ENCODE measurements at places on chromosomes 12 and 14.

- no peak for DNase-seq
Observed at GRCh38 chr14:54788701-54789100, 113.9 kb downstream of the GCH1 start.

- no peak for DNase-seq
Observed at GRCh38 chr14:102075155-102075554, 11.7 kb downstream of the HSP90AA1 start.

GRCh38 chr14:39230416-39231035, 3.2 kb upstream of the MIA2 start:
- no peak for DNase-seq

DNA sequence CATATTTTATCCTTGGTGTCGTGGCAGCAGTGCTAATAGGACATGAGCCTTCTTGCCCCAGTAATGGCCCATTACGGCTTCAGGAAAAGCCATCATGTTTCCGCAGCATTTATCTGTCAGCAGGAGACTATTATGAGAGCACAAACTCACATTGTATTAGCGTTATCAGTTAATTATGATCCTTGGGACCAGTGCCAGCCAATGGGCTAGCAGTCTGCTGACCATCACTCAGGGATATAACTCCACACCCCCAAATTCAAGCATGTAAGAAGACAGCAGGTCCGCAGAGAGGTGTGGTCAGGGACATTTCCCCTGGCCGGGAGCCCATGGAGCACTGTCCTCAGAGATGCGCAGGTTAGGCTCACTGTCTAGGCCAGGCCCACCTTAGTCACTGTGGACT, 4.9 kb upstream of the ESRRB start:
- DNase-seq, result no peak

DNA sequence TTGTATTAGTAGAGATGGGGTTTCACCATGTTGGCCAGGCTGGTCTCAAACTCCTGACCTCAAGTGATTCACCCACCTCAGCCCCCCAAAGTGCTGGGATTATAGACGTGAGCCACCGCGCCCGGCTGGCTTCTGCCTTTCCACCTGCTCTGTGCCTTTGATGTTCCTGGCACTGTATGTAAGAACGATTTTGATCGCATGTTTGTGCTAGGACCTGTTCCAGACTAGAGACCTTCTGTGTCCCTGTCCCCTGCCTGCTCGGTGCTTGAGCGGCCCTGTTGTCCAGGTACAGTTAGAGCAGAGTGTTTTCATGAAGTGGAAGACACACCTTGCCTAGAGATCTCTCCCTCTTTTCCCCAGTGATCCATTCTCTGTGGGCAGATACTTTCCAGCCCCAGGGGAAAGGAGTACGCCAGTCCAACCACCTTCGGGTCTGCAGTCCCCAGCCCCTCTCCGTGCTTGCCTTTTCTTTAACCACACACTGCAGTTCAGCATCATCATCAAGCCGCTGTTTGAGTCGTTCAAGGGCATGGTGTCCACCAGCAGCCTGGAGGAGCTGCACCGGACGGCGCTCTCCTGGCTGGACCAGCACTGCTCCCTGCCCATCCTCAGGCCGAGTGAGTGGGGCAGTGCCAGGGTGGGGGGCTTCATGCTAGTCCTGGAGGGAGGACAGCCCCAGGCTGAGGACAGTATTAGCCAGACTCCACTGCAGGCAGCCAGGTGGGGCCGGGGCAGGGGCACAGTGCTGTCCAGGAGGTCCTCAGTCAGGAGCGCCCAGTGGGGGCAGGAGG, 33.4 kb downstream of the IL31 start:
- DNase-seq, result no peak

DNA sequence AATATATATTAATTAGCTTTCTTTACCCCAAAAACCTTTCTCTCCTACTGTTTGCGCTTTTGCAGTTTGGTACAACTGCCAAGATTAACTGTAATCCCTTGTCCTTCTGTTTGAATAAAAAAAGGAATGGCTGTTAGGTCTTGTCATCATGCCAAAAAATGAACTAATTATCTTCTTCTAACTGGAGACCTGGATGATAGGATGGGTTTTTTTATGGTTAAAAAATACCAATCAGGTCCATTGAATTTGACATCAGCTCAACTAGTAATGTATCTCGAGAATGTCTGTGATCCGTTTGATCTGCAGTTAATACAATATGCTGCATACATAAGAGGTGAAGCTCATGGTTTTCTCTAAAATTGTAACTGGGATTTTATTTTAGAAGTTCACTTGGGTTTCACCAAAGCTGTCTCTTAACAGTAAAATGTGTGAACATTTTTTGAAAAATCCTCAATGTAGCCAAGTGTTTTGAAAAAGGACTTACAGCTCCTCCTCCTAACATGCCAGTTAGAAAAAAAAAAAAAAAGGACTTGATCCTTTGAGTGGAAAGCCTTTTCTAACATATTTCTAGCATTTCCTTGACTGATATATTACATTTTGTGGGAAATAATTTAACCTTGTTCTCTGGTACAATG, 96.8 kb downstream of the SRGAP1 start:
- DNase-seq, result no peak

GRCh38 chr12:54193434-54193833, 4.6 kb upstream of the SMUG1 start:
- no peak for DNase-seq

DNA sequence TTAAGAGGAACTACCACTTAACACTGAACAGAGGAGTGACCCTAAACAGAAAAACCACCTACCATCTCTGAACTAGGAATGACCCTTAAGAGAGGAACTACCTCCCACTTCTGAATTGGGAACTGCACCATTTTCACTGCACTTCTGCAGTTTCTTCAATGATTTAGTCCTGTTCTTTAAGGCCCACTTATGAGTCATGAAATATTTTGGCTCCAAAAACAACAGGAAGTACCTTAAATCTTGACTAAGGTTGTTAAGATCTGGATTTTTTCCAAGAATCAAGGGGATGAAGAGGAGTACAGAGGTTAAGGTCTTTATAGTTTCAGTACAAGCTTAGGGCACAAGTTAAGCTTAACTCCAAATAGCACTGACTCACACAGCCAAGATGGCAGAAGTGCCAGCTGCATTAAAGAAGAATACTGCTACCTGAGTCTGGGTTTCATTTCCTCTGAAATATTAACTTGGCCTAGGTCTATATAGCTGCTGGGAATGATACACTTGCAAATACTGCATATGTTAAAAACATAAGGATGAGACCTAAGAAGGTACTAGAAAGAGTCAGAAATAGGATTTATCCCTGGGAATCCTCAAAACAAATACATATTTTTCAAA, 4.2 kb downstream of the NPC2 start:
- DNase-seq, result no peak

GRCh38 chr12:13435235-13435933, 238.9 kb downstream of the EMP1 start:
- DNase-seq, result no peak

- peak; percentile 33 for DNase-seq
Observed at GRCh38 chr12:96193725-96194575, at the start of gene ELK3. Gene ELK3, plus strand, starts transcription at chr12:96194375.

DNA sequence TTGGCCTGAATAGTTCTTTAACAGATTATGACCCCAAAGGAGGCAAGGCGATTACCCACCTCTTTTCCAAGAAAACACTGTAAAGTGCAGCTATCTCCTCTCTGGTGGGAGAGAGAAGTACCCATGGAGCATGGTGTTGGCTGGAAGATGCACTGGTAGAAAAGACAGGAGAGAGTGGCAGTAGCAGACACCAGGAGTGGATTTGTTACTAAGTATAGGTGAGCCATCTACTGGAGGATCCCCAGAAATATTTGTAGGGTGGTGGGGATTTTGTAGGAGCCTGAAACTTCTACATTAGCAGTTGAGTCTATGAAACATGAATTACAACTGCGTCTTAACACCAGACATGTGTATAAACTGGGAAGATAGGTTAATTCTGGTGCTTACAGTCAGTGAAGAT, 148.0 kb downstream of the SLC38A4 start:
- DNase-seq, result no peak

- DNase-seq, result no peak
Observed at GRCh38 chr12:119204131-119204530, 25.4 kb downstream of the HSPB8 start.

GRCh38 chr14:68377459-68377858, 415.4 kb downstream of the ZFP36L1 start:
- DNase-seq, result no peak

GRCh38 chr12:53233671-53234121, 1.7 kb upstream of the RARG start:
- DNase-seq, result no peak

- no peak for DNase-seq
Observed at GRCh38 chr14:31036552-31036951, 10.4 kb upstream of the STRN3 start.

GRCh38 chr12:26851031-26851809, 18.2 kb upstream of the ITPR2 start:
- DNase-seq, result no peak

- DNase-seq, result no peak
Observed at GRCh38 chr12:27279826-27280225, 35.7 kb downstream of the STK38L start.

GRCh38 chr12:7837366-7837765, 35.3 kb downstream of the SLC2A14 start:
- no peak for DNase-seq

DNA sequence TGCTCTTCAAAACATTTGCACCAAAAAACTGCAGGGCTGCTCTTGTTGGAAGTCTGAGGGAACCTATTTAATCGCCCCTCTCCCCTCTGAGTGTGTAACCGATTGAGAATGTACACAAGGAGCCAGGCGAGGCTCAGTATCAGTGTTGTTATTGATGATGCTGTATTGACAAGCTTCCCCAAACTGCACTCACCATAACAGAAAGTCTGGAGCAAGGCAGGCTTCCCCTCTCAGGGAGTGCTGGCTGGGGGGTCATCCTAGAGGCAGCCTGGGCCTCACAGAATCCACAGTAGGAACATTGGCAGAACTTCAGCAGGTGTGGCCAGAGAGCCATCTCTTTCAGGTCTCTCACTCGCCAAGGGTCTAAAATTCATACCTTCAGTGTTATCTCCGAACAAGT, 58.1 kb upstream of the TUNAR start:
- no peak for DNase-seq

DNA sequence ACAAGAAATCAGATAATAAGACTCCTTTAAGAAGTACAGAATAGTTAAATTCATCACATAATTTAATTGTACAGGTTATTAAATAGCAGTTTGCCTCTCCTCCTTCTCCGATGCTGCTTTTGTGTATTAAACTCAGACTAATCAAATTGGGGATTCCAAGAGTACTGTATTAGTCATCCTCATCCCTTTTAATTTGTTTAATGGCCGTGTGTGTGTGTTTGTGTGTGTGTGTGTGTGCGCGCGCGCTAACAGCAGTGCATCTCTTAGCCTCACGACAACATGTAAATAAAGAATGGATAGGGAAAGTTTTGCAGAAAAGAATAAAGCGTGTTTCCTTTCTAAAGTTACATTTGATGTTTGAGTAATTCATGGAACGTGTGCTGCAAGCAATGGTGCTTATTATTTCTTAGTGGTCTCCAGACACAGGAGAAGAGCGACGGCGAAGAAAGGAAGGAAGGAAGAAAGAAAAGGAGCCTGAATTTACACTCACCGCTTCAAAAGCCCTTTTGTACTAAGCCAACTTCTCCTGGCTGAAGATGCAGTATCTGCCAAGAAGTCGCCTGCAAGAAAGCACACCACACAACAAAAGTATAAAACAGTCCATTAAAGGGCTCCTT, 220.3 kb downstream of the ASCL1 start:
- DNase-seq, result no peak

- peak; percentile 43 for DNase-seq
Observed at GRCh38 chr14:23551266-23552028, at the start of gene ZFHX2. Gene ZFHX2, minus strand, starts transcription at chr14:23551765. Its CDS starts 16,440 bp downstream, at chr14:23535325.

GRCh38 chr12:89762498-89763170, 54.0 kb upstream of the ATP2B1 start:
- no peak for DNase-seq

- no peak for DNase-seq
Observed at GRCh38 chr12:26767865-26768264, 65.1 kb downstream of the ITPR2 start.

DNA sequence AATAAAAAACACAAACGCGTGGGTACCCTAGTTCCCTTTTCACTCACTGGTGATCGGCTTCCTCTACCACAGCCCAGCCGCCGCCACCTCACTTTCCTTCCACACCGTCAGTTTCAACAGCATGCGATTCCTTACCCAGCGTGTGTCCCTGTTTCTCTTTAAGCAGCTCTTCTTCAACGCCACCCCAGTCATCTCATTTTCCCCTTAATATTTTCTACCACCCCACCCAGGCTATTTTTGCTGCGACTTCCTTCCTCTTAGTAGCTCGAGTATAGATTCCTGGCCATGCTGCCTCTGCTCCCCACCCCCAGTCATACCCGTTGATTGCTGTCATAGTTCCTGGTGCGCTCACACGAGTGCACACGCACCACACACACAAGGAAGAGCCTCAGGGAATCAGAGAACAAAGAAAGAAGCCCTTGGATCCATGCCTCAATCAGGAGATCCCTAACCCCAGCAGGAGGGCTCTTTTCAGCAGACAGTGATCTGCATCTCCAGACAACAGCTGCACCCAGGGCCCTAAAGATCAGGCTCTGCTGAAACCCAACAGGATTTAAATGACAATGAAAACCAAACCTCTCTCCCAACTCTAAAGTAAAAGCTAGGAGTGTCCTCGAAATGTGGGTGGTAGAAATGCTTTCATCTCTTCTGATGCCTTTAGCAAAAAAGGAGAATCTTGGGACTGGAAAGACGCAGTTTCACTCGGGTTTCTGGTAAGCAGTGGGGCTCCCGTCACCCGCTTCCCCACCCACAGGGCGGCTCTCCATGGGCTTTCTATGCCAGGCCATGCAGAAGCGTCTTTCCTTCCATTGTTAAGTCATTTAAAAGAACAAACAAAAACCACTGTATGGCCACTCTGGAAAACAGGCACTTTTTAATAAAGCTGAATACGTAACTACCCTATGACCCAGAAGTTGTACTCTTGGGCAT, 23.8 kb downstream of the VPS37B start:
- DNase-seq, result no peak

DNA sequence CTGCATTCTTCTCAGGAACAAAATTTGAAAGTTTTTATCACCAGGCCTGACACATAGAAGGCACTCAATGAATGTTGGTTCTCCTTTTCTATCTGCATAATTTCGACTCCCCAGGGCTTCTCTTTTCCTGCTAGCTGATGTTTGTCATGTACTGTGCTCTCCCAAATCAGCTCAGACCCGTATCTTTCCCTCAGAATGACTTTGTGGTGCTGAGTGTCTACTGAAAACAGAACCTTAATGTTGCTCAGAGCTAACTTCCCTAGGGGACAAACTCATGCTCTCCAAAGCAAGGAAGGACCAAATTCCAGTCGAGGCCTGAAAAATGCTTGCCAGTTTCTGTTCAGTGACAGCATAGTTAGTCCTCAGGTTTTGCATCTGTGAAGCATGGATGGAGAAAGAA, 1.9 kb downstream of the ARHGDIB start:
- DNase-seq, result no peak

Data from activated CD4-positive, CD25-positive, alpha-beta regulatory T cell (primary cell).